Left renal cortex interstitium (tissue), 4 donors: ENCODE measurements at places on chromosomes 2 and 18.

DNA sequence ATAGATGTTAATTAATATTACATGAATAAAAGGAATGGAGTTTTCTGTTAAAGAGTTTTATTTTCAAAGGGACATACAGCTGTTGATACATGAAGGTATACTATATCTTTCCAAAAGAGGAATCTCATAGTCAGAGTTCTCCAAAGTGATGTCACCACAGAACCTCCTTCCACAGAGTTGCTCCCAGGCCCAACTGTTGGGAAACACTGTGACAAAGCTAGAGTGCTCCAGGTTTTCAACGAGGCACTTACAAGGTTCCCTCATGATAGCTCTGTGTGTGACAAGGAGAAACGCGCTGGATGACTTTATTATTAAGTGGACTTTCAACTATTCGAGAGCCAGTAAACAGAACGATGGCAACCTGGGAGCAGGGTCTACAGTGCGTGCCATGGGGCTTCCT is 33.5 kb downstream of the PTPN18 start:
- no peak for DNase-seq

GRCh38 chr2:231373786-231374349 is 21.6 kb upstream of the B3GNT7 start:
- no peak for DNase-seq

DNA sequence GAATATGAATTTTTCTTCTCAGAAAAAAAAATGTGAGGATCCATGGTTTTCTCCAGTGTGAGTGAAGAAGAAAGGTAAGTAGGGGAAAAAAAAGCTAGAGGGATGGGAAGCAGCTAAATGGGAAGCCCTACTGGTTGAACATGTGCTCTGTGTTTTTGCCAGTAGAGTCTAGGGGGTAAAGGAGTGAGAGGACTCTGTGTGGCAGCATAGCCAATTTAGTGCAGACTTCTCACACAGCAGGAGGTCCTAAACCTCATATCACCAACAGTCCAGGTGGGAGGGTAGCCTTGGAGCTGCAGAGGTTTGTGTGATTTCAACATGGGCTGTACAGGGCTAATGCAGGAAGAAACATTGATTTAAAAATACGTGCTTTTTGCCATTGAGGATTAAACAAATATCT is 334.5 kb upstream of the SPHKAP start:
- DNase-seq = no peak

- DNase-seq = no peak
Measured at GRCh38 chr18:74213429-74213828, 65.1 kb downstream of the TIMM21 start.

- no peak for DNase-seq
Measured at GRCh38 chr2:53913721-53914120, 54.0 kb upstream of the GPR75 start.

DNA sequence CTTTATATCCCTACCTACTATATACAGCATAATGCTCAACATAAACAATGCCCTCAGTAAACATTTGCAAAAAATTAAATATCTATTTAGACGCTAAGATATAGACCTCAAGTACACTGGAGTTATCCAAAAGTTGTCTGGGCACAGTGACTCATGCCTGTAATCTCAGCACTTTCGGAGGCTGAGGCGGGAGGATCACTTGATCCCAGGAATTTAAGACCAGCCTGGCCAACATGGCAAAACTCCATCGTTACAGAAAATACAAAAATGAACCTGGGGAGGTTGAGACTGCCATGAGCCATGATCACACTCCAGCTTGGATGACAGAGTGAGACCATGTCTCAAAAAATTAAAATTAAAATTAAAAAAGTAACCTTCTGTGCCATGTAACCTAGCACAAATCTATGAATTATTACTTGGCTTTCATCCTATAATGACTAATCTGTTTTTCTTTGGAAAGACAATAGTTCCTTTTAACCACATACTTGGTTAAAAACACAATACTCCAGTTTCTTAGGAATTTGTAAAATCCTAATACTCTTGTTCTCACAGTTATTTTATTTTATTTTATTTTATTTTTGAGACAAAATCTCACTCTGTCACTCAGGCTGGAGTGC is 6.7 kb upstream of the TNFAIP6 start:
- DNase-seq = no peak
